ENCODE measurements at places on chromosomes 5 and 9.

DNA sequence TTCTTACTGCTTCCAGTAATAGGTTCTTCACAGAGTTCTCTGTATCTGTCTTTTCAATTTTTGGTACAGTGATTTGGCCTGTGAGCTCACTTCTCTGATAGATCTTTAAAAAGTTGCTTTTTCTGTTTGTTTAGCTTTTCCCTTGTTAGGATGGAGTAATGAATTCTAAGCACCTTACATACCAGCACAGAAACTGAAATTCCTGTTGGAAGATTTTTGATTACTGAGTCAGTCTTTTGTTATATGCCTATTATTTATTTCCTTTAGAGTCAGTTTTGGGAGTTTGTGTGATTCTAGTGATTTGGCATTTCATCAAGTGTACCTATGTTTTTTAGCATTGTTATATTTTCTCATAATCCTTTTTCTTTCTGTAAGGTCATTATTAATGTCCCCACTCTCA, 37.6 kb upstream of the IPPK start:
- DNase-seq = no peak

DNA sequence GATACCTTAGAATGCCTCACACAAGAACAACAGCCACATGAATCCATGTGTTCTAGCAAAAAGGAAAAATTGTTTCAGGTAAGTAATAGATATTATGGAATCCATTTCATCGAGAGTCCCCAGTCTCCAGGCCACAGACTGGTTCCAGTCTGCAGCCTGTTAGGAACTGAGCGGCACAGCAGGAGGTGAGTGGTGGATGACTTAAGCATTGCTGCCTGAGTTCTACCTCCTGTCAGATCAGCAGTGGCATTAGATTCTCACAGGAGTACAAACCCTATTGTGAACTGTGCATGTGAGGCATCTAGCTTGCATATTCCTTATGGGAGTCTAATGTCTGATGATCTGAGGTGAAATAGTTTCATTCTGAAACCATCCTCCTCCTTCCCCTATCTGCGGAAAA, 207.0 kb downstream of the CSNK1G3 start:
- no peak for DNase-seq

- DNase-seq = no peak
Observed at GRCh38 chr5:15183520-15183919, 311.9 kb upstream of the ANKH start.

- DNase-seq = no peak
Observed at GRCh38 chr5:10712574-10713366, 48.3 kb downstream of the DAP start.

DNA sequence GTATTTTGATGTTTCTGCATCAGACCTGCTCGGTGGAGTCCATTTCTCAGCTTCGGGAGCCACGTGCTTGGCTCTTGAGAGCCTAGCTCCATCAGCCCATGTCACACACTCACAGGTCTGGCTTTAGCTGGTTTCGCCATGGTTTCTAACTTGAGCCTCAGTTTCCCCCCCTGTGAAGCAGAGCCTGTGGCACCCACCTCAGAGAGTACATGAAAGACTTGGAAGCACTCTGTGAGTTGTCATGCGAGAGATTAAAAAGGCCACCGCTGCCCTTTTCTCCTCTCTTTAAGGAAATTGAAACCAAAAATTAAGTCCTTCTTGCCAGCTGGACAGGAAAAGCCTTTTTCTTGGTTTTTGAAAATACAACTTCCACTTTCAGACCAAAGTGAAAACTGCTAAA, 8.8 kb downstream of the TENT4A start:
- no peak for DNase-seq

GRCh38 chr5:106028314-106028713, 1642.4 kb downstream of the EFNA5 start:
- DNase-seq = no peak

DNA sequence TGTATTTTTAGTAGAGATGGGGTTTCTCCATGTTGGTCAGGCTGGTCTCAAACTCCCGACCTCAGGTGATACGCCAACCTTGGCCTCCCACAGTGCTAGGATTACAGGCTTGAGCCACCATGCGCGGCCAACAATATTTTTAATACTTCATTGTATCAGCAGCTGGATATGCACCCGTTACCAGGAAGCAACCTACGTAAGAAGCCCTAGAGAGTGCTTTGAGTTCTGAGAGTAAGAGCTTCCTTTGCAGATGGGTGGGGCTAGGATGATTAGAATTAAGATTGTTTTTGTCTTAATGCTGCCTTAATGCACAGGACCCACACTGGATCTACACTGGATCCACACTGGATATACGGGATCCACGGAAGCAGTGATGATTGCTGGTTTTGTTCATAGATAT, 123.9 kb upstream of the ABCA1 start:
- DNase-seq = no peak

DNA sequence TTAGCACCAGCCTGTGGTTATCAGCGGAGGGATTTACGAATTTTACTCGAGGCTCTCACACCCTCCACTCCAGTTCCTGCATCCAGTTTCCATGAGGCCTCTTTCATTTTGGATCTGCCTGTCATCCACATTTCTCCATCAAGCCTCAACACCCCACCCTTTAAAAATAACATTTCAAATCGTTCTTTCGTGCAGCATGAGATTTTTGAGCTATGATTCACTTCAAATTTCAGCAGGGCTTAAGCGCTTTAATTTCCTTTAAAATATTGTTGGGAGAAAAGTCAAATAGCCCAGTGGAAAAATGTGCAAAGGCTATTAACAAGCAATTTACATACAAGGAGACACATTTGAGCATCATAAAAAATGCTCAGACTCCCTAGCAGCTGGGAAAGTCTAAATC, 103.2 kb downstream of the MSX2 start:
- DNase-seq = no peak

GRCh38 chr9:138025417-138025816, 147.8 kb downstream of the CACNA1B start:
- DNase-seq = no peak

- DNase-seq = no peak
Observed at GRCh38 chr9:75871624-75872023, 18.8 kb upstream of the PCSK5 start.

DNA sequence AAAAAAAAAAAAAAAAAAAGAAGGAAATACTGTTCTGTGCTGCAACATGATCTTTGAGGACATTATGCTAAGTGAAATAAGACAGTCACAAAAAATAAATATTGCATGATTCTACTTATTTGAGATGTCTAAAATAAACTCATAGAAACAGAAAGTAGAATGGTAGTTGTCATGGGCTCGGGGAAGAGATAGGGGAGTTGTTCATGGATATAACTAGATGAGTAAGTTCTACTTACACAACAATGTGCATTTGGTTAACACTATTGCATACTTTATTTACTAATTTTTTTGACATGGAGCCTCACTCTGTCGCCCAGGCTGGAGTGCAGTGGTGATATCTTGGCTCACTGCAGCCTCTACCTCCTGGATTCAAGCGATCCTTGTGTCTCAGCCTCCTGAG, 15.2 kb downstream of the MAML1 start:
- DNase-seq = no peak

- no peak for DNase-seq
Observed at GRCh38 chr9:69322256-69322655, 2.8 kb upstream of the ENTREP1 start.

DNA sequence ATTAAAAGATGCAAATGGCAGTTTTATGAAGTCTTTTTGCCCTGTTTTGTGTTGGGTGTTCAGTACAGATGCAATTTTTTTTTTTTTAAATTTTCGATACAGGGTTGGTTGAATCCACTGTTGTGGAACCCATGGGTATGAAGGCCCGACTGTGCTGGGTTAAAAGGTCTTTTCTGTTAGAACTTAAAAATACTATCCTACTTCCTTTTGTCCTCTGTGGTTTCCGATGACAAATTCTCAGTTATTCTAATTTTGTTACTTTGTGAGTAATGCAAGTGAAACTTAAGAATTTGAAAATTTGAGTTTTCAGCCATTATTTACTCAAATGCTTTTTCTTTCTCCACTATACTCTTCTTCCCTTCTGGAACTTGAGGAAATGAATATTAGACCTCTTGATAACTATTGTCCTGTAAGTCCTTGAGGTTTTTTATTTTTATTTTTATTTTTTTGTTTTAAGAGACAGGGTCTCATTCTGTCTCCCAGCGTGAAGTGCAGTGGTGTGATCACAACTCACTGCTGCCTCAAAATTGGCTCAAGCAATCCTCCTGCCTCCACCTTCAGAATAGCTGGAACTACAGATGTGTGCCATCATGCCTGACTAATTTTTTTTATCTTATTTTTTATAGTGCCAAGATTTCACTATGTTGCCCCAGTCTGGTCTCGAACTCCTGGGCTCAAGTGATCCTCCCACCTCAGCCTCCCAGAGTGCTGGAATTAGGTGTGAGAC, 67.5 kb downstream of the ZCCHC7 start:
- peak; percentile 18 for DNase-seq

DNA sequence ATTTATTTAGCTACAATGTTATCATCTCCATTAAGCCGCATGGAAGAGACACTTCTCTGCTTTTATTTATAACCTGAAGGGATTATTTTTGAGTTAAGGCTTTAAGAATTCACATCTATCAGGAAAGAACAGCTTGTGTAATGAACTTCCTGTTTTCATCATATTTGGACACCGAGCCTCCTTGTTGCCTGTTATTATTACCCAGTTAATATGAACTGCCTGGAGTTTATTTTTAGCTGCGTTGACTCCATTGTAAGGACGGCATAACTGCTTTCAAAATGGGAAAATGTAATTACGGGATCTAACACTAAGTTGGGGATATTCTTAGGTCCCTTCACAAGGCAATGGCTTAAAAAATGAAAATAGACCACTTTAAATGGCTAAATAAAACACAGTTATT, 89.0 kb upstream of the NR4A3 start:
- no peak for DNase-seq

DNA sequence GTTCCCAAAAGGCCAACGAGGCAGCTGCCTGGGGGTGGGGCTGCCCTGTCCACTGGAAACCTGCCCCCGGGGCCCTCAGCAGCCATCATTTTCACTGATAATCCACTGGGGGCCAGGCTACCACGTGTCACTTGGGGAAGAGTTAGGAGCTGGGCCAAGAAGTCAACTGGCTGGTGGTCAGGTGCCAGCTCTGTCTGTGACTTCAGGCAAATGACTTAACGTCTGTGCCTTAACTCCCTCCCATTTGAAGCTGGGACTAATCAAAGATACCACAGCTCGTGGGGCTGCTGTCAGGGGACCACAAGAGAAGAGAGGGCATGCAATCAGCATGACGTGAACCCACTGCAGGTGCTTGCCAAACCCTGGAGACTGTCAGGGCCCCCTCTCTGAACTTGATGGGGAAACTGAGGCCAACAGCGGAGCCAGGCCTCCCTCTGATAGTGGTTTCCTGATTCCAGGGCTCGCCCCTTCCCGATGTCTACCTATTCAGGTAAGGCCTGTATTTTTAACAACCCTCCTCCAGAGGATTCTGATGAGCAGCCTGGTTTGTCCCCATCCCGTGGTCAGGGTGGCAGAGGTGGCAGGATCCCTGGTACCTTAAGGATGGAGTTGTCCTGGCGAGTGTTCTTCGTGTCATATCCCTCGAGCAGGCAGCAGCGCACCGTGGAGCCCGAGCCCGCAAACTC, 12.3 kb upstream of the DPM2 start:
- no peak for DNase-seq

GRCh38 chr9:110257097-110257841, 962 bp upstream of the TXN start:
- no peak for DNase-seq

GRCh38 chr9:133813749-133814585, 75.8 kb upstream of the SARDH start:
- peak; percentile 47 for DNase-seq

DNA sequence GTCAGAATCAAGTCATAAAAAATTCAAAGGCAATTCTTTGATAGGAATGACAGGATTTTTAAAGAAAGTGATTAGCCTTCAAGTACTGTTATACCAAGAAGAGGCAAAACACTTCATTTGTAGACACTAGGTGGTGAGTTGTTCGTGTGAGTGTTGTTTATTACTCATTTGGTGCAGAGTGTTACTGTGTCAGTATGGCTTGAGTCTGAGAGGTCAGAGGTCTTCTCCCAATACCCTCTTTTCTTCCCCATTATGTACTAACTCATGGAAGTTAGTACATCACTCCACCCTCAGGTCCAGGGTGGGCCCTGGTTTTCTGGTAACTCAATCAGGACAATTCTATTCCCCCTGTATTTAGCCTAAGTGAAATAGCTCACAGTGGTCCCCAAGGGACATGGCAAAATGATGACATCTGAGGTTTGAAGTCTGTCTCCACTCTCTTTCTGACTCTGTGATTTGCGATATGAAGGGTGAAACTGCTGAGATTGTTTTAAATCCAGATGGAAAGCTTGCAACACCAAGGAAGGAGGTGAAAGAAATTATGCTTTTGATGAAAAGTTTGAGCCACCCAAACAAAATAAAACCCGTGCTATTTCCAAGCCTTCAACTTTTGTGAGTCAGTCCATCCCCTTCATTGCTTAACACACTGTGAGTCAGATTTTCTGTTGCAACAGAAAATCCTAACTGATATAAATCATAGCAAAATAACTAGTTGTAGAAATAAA, 56.8 kb downstream of the NUDT12 start:
- DNase-seq = no peak

GRCh38 chr5:14873093-14873492, 1.5 kb upstream of the ANKH start:
- no peak for DNase-seq

DNA sequence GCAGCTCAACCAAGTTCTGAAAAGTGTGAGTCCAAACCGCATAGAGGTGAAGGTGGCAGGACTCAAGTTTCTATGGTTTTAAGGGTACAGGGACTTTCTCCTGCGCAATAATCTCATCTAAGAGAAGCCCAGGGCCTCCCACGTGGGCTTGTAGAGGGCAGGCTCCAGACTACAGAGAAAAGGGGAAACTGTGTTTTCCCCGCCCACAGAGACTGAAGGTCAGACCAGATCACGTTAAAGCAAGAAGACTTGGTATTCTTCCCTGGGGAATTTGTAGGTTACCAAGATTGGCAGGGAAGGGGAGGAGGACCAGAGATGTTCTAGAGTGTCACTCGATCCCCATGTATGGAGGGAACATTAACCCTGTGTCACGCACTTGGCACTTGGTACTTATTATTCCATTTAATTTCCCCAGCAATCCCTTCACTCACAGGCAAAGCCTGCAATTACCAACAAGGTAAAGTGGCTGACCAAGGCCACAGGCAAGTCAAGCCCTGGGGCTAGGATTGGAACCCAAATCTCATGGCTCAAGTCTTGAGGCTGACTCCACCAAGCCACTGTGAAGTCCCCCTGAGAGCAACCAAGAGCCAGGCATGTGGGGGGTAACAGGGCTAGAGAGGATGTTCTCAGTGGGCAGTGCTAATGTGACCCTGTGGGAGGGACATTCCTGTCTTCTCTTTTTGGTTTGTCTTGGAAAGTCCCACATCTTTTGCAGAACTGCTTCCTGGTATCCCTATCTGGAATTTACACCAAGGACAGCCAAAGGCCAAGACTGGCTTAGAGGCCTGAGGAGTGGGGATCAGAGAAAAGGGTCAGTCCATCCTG, 18.3 kb upstream of the NEK6 start:
- no peak for DNase-seq

Data from memory B cell (primary cell).